ENCODE measurements at places on chromosomes 12 and 14.
A peak's percentile ranks its signal among the peaks of the same experiment; 100 is the strongest.

DNA sequence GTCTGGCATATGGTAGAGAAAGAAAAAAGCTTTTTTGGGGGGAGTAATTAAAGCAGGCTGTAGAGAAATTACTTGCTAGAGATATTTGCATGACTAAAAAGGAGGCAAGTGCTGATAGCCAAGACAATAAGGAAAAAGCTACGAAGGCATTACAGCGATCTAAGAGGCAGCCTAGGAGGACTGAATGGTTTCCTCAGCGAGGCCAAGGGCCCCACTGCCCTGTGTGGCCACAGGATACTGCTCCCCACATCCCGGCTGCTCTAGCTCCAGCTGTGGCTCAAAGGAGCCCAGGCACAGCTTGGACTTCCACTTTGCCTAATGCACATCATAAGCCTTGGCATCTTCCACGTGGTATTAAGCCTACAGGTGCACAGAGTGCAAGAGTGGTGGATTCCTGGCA, 53.6 kb downstream of the LRRIQ1 start:
- no peak for DNase-seq

DNA sequence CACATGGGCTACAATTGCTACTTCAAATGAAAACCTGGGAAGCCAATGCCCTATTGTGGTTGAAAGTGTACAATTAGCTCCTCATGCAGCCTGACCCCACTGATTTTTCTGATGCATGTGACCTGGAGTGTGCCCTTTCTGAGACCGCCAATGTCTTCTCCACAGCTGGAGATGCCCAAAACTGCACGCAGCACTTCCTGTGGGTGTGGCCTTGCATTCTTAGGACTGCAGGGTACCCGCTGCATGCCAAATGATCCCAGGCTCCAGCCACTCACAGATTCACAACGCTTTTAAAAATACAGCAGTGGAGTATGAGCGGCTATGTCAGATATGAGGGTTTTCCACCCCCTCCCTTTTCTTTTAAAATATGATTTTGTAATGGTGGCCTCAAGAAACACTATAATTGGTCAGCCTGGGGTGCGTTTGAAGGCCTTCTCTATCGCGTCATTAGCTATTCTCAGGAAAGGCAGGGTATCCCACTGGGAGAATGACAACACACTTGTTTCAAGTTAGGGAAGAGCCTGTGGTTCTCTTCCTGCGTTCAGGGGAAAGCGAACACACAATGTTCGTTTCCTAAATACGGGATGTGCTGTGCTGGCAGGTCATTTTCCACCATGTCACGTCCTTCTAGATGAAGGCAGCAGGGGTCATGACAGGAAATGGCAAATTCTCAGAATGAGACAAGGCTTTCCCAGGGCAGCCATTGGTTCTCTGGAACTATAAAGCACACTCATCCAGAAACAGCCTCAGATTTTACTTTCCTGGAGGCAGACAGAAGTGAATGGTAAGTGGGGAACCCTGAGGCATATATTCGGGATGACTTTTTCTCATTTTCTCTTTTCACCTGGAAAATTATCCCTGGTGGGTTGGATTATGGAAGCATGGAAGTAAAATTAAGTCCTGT, at the start of gene APOLD1:
TSS of gene APOLD1 (plus strand) at position 749 of the 904 bp plus-strand sequence. CDS start at position 782, 33 bp downstream.
- peak; percentile 54 for DNase-seq

GRCh38 chr14:95359994-95360826, 40.5 kb upstream of the CLMN start:
- no peak for DNase-seq

DNA sequence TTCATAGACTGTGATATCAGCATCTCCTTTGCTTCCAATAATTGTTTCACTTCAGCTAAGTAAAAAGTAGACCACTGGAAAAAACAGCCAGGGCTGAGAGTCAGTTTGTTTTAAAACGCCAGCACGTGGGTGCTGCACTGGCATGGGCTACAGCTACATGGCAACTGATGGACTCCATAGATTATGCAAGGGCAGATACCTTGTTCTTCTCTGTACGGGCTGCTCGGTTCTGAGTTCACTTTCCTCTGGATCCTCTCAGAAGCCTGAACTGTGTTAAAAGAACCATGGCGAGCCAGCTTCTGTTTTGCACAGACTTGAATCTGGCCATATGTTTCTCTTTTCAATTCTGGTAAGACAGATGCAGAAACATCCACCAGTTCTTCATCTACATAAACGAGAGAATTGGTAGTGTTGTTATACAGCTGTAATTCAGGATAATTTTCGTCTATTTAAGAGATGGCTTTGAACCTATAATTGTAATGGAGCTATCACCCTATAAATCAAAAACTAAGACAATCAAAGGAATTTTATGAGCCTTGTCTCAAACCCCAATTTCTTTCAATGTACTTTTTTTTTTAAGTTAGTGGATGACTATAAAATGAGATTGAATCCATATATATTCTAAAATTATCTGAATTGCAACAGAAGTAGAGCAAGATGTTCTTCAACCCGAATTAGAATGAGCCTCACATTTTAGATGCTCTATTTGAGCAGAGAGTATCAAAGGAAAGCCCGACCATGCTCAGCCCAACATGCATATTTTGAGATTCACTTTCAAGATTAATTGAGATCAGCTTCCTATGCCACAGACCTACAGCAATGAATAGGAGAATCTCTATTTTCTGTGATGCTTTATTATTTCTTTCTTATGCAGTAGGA, 31.5 kb downstream of the E2F7 start:
- DNase-seq: peak; percentile 10

- peak; percentile 19 for DNase-seq
Measured at GRCh38 chr12:82554529-82554928, 132.2 kb upstream of the TMTC2 start.

DNA sequence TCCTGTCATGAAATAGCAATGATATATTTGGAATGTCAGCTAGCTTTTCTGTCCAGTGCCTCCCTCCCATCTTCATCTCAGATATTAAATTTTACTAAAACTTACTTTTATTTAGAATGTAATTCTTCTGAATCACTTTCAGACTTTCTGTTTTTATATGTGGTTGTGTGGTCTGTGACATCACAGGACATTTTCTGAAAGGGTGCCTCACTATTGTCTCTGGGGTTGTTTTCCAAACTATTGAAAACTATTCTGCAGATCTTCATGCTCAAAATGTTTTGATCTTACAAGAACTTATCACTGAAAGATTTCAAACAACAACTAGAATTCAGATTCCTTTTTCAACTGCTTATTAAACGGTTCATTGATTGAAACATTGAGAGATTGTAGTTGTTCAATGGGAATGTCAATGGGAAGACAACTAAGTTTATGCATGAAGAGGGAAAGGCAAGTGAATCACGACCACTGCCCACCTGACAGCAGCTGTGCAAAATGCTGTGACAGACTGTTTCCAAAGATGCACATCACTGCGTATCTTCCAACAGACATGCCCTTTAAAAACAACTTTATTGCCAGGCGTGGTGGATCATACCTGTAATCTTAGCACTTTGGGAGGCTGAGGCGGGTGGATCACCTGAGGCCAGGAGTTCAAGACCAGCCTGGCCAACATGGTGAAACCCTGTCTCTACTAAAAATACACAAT, 51.3 kb downstream of the KLRG1 start:
- DNase-seq: no peak

DNA sequence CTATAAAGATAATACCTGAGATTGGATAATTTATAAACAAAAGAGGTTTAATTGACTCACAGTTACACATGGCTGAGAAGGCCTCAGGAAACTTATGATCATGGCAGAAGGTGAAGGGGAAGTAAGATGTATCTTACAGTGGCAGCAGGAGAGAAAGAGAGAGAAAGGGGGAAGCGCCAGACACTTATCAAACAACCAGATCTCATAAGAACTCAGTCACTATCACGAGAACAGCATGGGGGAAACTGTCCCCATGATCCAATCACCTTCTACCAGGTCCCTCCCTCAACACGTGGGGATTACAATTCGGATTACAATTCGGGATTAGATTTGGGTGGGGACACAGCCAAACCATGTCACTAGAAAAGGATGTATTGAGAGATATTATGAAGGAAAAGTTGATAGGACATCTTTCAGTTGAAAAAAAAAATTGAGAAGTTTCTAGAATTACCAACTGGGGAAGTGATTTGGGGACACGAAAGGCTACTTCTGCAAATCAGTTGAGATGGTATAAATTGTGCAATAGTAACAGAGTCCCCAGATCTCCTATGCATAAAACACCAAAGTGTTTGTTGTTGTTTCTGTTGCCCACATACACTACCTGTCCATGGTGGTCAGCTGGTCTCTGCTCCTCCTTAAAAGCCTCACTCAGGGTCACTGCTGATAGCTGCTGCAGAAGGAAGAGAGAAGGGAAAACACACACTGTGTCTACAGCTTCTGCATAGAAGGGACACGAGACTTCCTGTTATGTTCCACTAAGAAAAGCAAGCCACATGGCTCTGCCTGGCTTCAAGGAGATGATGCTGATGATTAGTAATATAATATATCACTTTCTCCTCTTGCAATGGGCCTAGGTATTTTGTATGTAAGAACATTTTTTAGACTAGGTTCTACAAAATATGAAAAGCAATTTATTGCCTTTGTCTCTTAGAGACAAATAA, 465.5 kb downstream of the PDZRN4 start:
- DNase-seq: no peak

DNA sequence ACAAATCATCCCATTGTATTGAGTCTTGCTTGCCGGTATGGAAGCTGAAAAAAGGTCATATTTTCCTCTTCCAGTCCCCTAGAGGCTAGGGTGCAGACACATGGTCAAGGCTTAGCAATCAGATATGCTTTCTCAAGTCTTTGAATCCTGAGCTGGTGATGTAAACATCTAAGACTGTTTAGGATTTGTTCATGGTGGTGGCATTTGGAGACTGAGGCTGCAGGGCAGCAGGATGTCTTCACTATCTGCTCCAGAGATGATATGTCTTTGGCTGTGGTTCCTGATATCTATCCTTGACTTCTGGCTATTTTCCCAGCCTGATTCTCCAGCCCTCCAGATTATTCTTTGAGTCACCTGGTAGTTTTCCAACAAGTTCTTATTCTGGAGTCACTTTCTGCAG, 50.5 kb upstream of the DACT1 start:
- DNase-seq: no peak

- no peak for DNase-seq
Measured at GRCh38 chr14:75871181-75871880, 110.5 kb downstream of the TGFB3 start.

DNA sequence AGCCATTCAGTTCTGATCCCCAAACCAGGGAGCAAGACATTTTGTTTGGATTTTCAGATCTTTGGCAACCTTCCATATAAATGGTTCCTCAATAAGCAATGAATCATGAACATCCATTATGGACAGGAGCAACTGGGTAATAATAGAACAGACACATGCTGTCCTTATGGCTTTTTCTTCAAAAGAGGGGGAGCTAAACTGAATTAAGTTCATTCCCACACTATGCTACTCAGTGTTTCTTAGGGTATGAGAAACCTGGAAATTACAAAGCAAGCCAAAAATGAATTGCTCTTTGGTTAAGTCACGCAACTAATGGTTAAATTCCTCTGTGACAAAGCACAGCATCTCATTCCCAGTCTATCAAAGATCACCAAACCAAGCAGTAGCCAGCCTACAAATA, 51.0 kb downstream of the PTGER2 start:
- DNase-seq: no peak

DNA sequence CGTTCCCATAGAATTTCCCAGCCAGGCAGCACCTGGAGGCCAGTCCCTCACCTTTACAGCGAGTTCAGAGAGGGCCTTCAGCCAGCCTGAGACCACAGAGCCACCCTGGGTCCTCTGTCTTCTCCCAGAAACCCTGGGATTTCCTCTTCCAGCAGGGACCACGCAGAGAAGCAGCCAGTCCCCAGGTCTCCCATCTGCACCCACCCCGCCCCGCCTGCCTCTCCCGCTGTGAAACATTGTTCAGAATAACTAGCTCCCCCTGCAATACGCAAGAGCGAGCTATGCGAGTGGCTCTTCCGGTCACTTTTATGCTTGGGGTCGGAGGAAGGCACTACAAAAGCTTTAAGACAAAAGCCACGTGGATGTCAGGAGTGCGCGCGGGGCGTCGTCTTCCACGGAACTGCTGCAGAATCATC, 77.8 kb downstream of the SERPINA3 start:
- no peak for DNase-seq

DNA sequence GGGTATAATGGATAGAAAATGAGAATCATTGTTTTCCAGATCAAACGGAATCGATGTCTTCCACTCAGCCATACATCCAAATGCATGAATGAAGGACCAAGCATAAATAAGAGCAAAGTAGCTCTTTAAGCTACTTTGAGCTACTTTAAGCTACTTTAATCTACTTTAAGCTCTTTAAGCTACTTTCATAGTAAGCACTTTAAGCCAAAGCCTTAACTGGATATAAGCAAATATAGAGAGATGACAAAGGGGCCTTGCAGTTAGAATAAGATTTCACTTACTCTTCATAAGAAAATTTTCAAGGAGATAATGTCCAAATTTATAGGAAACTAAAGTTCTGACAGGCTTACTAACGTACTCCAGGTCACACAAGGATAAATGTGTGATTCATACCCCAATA, 355.6 kb upstream of the KITLG start:
- DNase-seq: no peak

GRCh38 chr12:12722435-12723148, 5.4 kb downstream of the CDKN1B start:
- peak; percentile 56 for DNase-seq

GRCh38 chr14:81295958-81296923, 75.5 kb upstream of the GTF2A1 start:
- no peak for DNase-seq

DNA sequence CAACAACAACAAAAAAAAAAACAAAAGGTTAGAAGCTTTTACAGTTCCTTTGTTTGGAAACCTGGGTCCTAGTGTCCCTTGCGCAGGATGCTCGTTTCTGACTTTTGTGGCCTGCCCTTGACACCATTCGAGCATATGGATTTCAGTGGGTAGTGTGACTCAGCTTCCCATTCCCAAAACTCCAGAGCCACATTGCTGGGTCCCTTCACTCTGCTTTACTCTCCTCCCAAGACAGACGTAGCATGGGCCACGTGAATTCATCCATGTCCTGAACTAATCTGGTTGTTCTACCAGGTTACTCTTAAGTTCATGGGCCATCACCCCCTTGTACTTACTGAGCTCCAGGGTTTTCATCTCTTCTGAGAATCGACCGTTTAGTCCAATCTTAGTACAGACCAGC, 68.0 kb upstream of the MAX start:
- DNase-seq: no peak

DNA sequence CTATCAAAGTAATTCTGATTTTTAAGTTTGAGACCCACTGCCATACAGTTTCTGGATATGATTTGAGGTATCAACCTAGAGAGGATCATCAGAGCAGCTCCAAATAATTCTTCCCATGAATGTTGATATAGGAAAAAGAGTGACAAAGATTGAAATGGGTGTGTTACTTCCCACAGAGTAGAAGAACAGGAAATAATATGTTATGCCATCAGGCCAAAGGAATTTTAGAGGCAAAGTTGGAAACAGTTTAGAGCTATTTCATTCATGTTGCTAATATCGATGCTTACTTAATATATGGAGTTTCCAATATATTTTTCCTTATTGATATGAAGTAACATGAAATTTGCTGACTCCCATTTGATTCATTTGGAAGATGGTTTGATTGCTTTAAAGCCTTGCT, 8.9 kb upstream of the MSRB3 start:
- DNase-seq: no peak

All from activated CD4-positive, alpha-beta T cell treated with anti-CD3 and anti-CD28 coated beads, Interleukin-2, amount 50 U/mL, for 16 hours (primary cell).